ENCODE measurements at places on chromosomes 4 and X.

DNA sequence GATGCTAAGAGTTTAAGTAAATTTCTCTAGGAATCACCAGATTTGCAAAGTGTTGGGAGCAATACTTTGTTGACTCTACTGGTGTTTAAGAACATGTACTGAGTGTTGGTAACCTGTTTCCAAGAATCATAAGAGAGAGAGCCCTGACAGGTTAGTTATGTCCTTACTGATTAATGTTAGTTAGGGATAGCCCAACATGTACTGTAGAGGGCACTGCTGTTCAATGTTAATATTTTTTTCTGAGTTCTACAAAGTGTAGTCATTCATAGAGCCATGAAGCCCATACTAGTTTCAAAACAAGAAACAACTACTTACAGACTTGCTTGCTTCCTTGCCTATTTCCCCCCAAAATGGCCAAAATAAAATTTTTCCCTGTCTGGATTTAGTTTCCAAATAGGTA is 11.9 kb downstream of the TMPRSS11D start:
- DNase-seq = peak; percentile 20

GRCh38 chrX:26871967-26872366 is 591.2 kb downstream of the PPP4R3C start:
- DNase-seq = no peak

GRCh38 chrX:50815120-50815519 is 1.1 kb upstream of the SHROOM4 start:
- DNase-seq = no peak

DNA sequence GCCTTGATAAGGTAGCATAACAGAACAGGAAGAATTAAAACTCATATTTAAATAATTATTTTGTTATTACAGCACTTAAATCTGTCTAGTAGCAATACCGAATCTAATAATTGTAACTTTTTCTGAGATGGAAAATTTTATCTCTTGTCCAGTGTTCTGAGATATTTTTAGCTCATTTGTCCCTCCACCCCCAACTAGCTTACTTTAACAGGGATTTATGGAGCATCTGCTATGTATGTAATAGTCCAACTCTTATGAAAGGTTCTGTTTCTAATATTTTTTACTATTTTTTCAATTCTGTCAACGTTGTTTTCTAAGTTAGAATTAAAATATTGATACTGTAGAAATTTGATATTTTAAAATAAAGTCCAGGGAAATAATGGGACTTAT is 38.2 kb upstream of the NUDT6 start:
- DNase-seq = no peak

DNA sequence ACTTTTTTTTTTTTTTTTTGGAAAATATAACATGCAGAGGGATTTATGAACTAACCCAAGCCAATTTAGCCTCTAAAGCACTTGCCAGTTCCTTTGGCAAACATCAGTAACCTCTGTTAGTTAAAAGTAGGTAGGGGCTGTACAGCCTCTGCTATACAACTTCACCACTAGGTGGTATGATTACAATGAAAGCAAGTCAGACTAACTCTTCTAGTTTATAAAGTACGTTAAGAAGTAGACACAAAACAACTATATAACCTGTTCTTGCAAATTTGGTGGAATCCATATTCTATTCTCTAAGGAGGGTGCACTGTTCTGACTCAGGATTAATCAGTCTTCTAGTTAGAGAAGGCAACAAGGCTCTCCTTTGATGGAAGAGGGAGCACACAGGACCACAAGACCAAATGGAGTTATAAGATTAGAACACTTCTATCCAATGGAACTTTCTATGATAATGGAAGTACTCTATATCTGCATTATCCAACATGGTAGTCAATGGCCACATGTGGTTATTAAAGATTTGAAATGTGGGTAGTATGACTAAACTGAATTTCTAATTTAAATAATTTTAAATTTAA is 12.8 kb downstream of the AIMP1 start:
- DNase-seq = no peak

DNA sequence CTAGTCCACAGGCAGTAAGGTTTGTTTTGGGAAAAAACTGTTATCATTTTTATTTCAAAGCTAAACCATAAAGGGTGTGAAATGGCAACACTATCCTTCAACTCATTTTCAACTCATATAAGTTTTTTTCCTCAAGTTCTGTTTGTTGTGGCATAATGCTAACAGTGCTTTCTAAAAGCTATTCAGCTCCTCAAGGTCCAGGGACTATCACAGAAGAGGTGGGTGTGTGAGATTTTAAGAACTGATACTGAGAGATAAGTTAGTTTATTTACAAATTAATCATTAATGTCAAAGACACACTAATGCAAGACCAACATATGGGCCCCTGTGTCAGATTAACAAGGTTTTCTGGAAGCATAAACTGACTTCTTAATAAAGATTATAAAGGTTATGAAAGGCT is 11.8 kb downstream of the UGT2B15 start:
- DNase-seq = no peak

- DNase-seq = no peak
Observed at GRCh38 chr4:150308824-150309472, 230.7 kb downstream of the DCLK2 start.

DNA sequence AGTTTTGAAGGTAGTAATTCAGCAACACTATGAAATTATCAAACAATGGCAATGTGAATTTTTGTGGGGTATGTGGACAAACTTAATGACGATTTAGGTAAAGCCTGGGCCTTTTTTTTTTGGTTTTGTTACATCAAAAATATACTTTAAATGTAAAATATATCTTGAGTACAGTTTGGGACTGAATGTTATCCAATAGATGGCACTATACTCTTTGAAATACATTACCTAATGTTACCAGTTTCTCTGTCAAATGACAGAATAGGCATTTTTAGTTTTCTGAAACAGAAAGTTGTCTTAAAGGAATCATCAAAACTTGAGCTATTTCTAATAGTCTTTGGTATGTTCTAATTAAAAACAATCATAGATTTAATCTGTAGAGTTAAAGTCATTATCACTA is 1651.9 kb downstream of the C4orf33 start:
- DNase-seq = no peak

- DNase-seq = no peak
Observed at GRCh38 chrX:96692454-96692853, 7.8 kb downstream of the DIAPH2 start.

GRCh38 chrX:9650091-9650490 is 115.6 kb downstream of the GPR143 start:
- no peak for DNase-seq

DNA sequence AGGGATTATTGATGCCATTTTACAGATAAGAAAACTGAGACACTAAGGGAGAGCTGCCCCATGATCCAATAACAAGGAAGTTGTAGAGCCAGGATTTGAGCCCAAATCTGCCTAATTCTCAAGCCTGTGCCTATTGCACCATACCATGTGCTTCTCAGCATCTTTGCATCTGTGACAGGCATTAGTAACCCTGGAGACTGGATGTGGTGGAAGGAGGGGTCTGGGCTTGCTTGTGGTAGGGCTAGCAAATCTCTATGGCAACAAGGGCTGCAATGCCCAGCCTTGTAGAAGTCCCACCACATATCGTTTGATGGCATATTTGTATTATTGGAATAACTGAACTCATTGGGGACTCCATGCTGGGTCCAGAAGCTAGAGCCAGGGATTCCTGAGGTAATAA is 58.1 kb downstream of the RTL5 start:
- DNase-seq = no peak

- peak; percentile 60 for DNase-seq
Observed at GRCh38 chr4:88792268-88792781, 94.7 kb upstream of the NAP1L5 start.

GRCh38 chrX:75156531-75156945 is 455 bp upstream of the ABCB7 start:
- peak; percentile 1 for DNase-seq

GRCh38 chr4:185068837-185069236 is 50.5 kb downstream of the HELT start:
- DNase-seq = no peak

- DNase-seq = no peak
Observed at GRCh38 chr4:164012396-164013027, 518.0 kb downstream of the TMA16 start.

DNA sequence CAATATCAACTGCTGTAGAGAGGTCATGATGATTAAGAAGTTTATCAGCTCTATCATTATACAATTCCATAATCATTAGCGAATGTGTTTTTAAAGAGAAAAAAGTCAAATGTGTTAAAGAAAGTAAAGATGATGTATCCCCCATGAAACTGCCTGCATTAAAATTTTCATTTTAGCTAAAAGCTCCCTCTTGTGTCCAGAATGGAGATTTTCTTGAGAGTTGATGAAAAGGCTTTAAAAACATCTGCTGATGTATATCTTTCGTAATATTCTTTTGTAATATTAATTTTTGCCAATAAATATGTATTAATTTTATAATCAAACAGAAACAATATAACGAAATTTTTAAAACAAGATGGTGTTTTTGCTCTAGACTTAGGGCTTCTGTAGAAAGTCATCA is 52.1 kb upstream of the LHFPL1 start:
- DNase-seq = no peak

DNA sequence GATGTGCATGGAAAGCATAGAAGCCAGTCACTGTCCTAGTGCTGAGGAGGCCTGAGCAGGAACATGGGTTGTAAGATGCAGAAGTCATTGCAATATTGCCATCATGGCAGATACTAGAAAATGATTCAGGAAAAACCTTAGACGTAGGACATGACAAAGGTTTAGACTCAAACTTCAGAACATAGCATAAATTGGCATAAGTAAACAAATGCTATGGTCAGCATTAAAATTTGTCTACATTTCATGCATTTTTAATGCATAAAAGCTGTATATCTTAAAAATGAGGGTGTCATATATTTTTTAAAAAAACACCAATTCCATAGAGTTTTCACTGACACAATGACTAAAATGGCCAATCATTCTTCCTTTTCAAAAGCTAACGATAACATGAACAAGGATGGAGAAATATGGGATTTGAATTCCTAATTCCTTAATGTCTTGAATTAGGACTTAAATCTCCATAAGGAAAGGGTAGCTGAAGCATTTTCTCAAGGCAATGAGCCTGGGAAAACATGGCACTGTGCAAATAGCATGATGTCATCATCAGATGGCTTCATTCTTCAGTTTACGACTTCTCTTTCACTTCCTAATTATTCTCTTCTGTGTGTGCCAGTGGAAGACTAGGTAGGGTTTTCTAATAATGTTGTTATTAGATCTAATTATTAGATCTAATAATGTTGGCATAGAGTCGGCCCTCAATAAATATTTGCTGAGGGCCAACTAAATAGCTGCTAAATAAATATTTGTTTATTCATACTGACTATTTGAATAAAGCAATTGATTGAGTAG is 125.1 kb upstream of the FRG1 start:
- no peak for DNase-seq

DNA sequence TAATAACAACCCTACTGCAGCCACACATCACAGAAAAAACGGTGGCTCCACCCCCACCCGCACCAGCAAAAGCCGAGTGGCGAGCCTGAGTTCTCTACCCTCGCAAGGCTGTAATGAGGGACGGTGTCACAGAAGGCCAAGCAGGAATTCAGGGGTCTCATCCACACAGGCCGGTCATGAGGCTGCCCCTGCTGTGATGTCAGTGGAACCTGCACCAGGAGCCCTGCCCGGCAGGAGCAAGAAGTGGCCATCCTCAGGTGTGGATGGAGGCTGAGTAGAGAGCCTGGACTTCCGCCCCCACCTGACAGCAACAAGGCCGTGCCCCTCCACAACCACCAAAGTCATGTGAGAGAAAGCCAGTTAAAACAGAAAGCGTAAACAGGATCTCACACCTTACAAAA is 20.6 kb downstream of the LYAR start:
- no peak for DNase-seq

DNA sequence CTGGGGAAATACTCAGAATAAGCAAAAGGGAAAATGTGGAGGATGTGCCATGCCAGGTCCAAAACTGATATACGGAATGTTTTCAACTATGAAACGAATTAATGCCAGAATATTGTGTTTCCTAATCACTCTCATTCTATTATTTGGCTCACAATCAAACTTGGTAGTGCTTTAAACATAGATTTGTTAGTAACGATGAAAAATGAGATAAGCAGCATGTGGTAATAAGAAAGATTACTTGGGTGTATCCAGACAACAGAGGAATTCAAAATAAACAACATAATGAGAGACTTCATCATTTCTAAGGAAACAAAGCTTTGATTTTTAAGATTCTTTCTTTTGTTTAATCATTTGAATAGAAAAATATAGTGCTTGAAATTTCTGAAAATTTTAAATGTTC is 237.3 kb downstream of the TACR3 start:
- no peak for DNase-seq

- no peak for DNase-seq
Observed at GRCh38 chrX:104193485-104193884, 27.2 kb downstream of the FAM199X start.

DNA sequence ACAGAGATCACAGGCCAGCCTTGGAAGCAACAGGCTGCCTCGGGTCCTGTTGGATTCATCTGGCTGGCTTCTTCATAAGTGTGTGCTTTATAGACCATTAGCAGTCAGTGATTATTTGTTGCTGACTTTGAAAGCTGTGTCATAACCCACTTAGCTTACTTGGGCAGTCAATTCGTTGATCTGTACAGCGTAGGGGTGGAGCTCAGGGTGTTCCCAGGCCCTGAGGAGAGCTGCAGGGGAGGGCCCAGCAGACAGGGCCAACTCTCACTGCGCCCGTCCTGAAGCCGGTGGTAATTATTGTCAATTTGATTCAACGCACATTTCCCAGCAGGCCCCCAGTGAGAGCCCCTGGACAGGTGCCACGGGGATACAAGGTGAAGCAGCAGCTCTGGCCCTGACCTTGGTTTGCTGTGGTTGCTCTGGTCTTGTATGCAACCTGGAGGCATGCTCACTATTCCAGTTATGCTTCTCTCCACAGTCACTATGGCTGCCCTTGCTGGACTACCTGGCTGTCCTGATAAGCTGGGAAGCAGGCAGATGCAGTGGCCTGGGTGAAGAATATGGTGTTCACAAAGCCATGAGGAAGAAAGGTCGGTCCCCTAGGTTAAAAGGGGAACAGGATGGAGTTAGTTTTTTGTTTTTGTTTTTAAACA is 40.1 kb upstream of the HMGB3 start:
- no peak for DNase-seq

- no peak for DNase-seq
Observed at GRCh38 chr4:23084559-23085248, 392.0 kb downstream of the GBA3 start.

DNA sequence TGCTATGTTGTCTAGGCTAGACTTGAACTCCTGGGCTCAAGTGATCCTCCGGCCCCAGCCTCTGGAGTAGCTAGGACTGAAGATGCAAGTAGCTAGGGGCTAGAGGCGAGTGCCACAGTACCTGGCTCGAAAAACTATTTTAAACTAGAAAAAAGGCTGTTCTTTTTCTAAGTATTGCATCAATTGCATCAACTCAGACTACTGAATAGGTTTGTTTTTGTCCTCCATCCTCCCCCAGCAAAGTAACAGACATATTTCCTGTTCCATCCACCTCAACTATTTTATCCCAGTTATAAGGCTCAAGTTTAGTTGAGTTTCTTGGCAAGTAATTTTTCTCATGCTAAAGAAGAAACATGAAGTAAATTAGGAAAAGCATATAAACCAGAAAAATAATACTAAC is 4.1 kb downstream of the SH3RF1 start:
- no peak for DNase-seq

All from AG09309 (cell line).